IPS DF 19.7 (cell line): ENCODE measurements at places on chromosomes 12 and 14.

- no peak for DNase-seq
Observed at GRCh38 chr12:46373301-46374296, 1.0 kb upstream of the SLC38A2 start.

DNA sequence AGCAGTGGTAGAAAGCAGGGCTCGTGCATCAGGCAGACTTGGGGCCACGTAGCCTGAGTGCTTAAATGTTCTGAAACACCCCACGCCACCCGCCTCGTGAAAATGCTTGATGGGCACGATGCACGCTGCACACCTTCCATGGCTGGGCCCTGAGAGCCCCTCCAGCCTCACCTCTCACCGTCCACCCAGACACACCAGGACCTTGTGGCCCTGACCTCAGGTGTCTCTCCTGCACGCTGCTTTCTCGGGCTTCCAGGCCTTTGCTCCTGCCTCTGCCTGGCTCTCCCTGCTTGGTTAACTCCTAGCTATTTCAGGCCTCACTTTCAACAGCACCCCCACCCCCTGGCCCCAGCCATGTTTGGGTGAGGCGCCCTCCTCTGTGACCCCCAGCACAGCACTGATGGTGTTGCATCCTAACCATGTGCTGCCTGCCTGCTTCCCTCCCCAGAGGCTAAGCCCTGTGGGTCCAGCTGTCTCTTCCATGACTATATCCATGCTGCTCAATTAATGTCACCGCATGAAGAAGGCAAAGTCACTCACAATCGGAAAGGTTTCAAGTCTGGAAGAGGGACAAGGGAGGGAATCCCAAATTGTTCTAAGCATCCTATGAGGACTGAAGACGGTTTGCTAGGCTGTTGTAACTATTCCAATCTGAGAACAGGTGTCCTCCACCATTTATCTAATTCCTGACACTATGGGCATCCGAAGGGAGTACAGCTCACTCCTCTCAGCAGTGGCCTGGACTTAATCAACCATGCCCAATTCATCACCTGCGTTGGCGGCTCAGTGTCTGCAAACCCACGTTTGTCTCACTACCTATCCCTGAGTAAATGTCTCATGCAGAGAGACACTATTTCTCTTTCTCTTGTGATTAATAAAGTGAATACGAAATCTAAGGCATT, 82.2 kb downstream of the CCDC88C start:
- DNase-seq = no peak

DNA sequence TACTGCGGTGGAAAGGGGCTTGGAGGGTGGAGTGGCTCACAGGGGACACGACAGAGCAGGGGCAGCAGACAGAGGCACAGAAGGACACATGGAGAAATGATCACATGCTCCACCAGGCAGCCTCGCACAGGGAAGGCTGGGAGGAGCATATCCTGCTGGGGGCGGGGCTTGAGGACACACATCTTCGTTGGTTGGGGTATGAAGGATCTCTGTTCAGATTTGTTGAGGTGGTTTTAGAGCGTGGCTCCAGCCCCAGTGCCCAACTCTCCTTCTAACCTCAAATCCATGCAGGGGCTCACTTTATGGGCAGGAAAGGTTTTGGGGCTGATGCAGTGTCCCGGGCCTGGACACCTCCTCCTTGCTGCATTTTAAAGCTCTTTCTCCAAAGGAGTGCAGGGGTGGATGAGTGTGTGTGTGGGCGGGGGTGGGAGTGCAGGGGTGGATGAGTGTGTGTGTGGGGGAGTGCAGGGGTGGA, 733 bp upstream of the P3H3 start:
- no peak for DNase-seq

DNA sequence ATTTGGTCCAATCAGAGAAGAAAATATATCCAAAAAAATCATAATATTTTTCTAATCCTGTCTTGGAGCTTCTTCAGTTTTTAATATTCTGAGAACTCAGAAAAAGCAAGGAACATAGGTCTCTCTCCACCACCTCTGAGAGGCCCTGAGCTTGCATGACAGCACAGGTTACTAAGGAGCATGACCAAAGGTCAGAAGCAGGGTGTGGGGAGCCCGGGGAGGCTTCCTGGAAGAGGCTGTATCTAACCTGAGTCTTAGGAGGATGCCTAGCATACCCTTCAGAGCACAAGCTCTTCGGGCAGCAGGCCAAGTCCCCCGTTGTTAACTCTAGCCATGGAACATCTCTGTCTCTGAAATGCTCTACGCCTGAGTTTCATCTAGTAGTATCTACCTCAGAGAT, 15.7 kb upstream of the STON2 start:
- no peak for DNase-seq

GRCh38 chr14:72836085-72836484, 57.8 kb downstream of the DPF3 start:
- DNase-seq = no peak

DNA sequence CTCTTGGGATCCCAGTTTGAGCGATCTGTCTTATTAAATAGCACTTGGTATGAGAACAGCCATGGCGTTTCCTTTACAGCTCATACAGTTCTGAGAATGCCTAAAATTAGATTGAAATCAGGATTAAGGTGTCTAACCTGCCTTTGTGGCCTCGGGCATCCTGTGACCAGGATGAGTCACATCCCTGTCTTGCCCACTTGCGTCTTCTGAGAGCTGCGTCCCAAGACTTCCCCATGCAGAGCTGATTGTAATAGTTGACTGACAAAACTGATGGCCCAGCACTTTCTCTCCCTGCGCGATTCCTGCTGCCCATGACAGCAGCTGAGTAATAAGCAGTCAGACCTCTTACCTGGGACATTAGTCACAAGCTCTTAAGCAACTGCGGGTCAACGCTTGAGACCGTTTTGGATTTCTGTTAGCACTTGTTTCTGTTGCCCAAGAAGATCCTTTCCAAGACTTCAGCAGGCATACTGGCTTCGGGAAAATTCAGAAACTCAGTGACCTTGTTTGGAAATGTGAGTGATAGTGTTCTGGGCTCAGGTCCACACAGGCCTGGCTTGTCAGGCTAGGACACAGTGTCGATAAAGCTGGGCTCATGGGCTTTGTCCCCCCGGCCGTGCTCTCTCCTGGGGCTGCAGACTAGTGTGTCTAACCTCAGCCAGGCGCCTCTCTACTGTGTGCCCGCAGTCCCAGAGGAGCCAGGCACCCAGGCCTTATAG, 169.9 kb upstream of the HIF1A start:
- DNase-seq = no peak

DNA sequence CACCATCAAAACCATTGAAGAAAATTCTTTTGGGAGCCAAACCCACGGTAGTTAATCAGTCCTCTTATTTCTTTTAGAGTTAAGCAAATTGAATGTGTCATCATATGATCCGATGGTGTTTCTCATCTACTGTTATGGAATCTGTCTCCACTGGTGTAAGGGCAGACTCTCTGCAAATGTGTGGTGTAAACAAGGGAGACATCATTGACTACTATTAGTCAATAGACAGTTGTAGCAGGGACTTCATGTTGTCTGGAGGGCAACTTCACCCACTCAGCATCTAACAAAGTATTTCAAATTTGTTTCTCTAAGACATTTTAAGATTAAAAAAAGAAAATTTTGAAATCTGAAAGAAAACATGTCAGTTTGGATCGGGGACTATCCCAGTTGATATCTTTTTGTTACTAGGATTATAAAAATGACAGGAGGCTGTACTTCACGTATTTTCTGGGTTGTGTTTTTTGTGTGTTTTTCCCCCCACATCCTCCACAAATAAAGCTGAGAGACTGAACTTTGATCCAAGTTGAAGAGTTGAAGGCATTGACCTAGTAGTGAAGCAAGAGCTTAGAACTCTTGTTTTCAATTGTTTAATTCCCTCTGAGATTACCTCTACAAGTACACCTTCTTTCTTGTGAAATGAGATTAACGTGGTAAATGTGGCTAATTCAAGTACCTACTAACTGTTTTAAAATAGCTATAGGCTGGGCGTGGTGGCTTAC, 4.0 kb downstream of the GOLGA5 start:
- no peak for DNase-seq

DNA sequence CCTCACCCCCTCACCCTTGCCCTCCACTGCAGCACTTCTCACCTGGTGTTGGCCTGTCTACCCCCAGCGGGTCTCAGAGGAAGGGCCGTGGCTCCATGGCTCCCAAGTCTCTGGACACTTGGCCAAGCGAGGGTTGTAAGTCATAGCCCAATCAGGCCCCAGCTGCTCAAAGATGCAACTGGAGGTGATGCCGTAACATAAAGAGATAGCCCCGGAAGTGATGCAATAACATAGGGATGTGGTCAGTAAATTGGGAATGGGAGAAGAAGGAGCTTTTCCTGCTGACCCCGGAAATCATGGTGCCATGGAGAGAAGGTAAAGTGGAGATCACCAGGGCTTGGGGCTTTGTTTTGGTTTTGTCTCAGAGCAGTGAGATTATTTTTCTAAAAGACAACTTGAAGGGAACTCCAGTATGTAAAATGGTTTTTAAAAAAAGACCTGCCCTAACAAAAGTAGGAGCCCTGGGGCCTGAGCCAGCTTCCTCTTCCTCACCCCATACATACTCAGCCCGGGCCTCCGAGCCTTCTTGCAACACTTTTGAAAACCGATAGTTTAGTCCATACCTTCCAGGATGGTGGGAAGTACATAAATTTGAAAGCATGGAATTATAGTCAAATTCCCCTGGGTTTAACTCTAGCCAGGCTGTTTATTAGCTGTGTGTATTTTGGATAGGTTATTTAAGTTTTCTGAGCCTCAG, 212.5 kb downstream of the CRADD start:
- DNase-seq = no peak

- DNase-seq = no peak
Observed at GRCh38 chr14:59895721-59896120, 24.2 kb upstream of the LRRC9 start.

DNA sequence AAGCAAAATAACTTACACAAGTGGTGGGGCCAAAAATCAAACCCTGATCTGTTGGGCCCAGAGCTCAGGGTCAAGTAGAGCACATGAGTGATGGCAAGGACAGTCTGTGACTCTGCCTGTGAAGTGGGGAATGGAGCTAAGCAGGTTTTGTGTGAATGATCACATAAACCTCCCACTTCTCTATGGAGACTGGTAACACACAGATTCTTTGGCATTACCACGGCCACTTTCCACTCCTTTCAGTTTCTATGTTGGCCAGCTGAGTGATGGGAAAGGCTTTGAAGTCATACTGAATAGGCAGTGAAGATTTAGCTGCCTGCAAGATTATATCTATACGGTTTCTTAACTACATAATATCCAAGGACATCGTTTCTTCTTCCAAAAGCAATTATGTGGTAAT, 97.9 kb downstream of the ARMH4 start:
- no peak for DNase-seq

GRCh38 chr14:69054030-69054429, 74.9 kb upstream of the ACTN1 start:
- no peak for DNase-seq

- DNase-seq = no peak
Observed at GRCh38 chr14:50733494-50733893, 65.4 kb upstream of the SAV1 start.

GRCh38 chr14:75132382-75133086, 5.7 kb upstream of the NEK9 start:
- DNase-seq = no peak

DNA sequence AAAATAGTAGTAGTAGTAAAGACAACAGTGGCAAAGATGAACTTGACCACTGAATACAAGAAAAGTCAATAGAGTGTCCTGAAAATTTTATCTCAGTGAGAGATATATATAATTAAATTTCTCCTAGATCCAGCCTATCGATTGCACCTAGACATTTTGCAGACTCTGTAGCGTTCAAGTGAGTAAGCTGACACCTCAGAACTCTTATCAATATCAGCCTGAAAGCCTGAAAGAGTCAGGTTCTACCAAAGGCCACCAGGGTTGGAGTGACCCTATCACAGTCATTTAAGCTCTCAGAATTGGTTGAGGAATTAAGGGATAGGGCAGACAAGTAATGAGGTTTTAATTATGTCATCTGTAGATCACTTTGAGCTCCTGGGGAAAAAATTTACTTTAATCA, 174.6 kb downstream of the SRGAP1 start:
- DNase-seq = no peak

- no peak for DNase-seq
Observed at GRCh38 chr12:120586206-120586605, 5.0 kb upstream of the POP5 start.

DNA sequence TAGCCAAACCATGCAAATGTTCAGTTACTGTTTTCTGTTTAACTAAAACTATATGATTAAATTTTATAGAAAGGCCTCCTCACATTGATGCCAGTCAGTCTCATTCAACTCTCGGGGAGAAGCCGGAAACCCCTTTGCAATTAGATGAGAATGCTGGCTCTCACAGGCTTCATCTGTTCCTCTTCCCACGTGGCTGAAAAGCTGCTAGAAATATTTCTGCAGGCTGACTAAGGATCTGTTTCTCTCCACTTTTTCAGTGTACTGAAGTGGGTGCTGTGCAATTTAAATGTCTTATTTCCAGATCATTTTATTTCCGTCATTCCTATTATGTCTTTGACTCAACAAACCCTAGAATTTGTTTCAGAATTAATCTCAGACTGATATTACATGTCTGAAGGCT, 17.4 kb upstream of the KCNH3 start:
- DNase-seq = no peak

DNA sequence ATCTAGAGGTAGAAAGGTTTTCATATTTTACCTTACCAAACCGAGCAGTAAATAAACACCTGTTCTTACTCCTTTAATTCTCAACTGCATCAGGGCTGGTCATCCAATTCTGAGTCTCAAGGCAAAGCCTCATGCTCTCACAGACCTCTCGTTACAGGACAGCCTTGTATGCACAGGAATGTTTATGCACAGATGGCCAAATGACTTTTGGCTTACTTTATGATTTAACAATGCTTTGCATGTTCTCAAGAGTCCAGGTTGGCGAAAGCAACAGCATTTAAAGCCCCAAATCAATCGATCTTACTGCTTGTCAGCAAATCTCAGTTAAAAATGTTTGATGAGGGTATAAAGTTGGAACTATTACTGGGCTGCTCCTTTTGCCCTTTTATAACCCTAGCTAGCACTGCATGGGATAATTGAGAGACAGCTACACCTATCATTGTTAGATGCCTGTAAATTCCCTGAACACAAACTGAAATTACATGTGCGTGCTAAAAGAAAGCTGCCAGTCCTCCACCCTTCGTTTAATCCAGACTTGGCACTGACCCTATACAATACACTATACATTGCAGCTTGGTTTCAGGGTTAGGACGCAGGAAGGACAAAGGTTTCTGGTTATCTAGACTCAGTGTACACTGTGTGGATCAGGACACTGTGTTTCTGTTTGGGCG, 63.6 kb downstream of the TMCC3 start:
- DNase-seq = no peak

- DNase-seq = no peak
Observed at GRCh38 chr14:23113431-23114119, 5.5 kb downstream of the CEBPE start.

DNA sequence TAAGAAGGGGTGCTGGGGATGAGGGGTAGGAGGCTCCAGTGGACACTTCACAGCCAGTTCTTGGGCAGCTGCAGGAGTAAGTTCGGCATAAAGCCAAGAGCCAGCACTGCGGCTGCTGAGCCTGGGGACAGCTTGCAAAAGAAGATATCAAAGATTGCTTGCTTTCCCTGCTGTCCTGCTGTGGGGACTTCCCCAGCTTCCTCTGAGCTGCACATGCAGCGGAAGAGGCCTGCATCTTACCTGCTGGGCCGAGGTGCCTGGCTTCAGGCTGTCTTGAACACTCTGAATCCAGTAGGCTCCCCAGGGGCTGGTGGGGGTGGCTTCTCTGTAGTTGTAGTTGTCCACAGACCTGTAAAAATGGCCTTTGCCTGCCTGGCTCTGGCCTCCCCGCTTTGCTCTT, 1.3 kb downstream of the CHGA start:
- no peak for DNase-seq

- DNase-seq = no peak
Observed at GRCh38 chr14:36781897-36782296, 120.2 kb downstream of the PAX9 start.
